ENCODE measurements at places on chromosomes 11 and 22. TPM values are rescaled to one million over a fixed set of nuclear protein-coding genes. Genes with fewer than 3 reads are reported as not detected.
A peak's percentile ranks its signal among the peaks of the same experiment; 100 is the strongest.

- H3K4me1 ChIP-seq = peaks cover 13% of the 10 kb centered on the region
- no peaks in the 10 kb centered on the region for H3K36me3 ChIP-seq
- no peak for DNase-seq
Measured at GRCh38 chr22:17159504-17159951, 451 bp upstream of the HDHD5 start.

- no peaks in the 10 kb centered on the region for H3K4me1 ChIP-seq
- no peak overlapping the region for H3K4me3 ChIP-seq
- H3K27me3 ChIP-seq = no peaks in the 10 kb centered on the region
- no peaks in the 10 kb centered on the region for H3K36me3 ChIP-seq
- H3K27ac ChIP-seq = no peak overlapping the region
Measured at GRCh38 chr11:8584082-8584481, 9.9 kb downstream of the STK33 start.

Gene INPP5J
- 4.0 TPM for total RNA-seq

Gene ARCN1
- total RNA-seq = 141 TPM

DNA sequence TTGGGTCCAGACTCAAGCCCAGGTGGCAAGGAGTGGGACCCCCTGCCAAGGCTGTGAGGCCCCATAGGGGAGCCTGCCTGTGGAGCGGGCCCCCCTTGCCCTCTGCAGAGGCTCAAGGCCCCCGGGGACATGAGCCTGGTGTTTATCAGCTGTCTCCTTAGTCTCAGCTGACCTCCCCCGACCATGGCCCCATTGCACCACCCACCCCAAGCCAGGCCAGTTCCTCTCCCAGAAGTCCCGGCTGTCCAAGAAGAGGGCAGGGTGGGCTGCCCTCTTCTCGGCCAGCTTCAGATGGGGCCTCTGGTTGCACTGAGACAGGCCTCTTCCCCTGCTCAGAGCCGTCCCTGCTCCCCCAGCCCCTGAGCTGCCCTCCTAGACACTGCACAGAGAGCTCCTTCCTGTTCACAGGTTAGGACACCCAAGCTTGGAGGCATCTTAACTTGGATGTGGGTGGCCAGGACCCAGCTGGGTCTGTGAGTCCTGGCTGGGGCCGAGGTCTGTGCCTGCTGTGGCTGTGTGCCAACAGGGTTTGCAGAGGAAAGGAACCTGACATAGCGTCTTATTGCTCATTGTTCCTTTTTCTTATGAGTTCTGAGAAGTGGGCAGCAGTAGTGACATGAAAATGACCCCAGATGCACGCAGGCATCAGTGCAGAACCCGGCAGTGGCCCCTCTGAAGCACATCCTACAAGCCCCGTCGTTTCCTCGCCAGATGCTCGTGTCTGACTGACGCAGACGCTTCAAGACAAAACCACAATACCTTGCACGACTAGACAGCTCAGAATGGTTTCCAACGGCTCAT is 5.4 kb downstream of the TRABD start:
- no peaks in the 10 kb centered on the region for H3K27me3 ChIP-seq
- DNase-seq = no peak
- H3K27ac ChIP-seq = peak overlapping the region; percentile 99
- peaks cover 33% of the 10 kb centered on the region for H3K36me3 ChIP-seq

- no peak overlapping the region for H3K4me3 ChIP-seq
- H3K4me1 ChIP-seq = peaks cover 27% of the 10 kb centered on the region
- H3K27ac ChIP-seq = no peak overlapping the region
- no peaks in the 10 kb centered on the region for H3K36me3 ChIP-seq
- H3K27me3 ChIP-seq = no peaks in the 10 kb centered on the region
Measured at GRCh38 chr11:32821517-32821916, 8.2 kb upstream of the PRRG4 start.

Gene RBMXL2
- not detected for total RNA-seq

DNA sequence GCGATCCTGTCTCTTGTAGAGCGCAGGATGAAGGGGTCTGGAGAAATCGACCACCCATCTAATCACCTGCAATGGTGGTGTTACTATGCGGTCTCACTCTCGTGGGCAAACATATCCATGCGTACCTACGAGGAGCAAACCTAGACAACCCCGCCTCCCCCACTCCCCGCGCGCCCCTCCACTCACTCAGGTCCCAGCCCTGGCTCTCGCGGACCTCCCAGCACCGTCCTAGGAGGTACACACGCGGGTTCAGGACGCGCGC is 887 bp downstream of the TRPC6 start:
- H3K4me3 ChIP-seq = peak overlapping the region; percentile 33
- DNase-seq = no peak

- no peak for DNase-seq
- no peaks in the 10 kb centered on the region for H3K36me3 ChIP-seq
- H3K4me3 ChIP-seq = no peak overlapping the region
- H3K4me1 ChIP-seq = peaks cover 43% of the 10 kb centered on the region
Measured at GRCh38 chr22:37681001-37681424, 5.1 kb upstream of the NOL12 start.

Gene TRPC6
- total RNA-seq = 11.2 TPM

Gene OR51B5
- total RNA-seq = 0.29 TPM

Gene XKR3
- 0.31 TPM for total RNA-seq

DNA sequence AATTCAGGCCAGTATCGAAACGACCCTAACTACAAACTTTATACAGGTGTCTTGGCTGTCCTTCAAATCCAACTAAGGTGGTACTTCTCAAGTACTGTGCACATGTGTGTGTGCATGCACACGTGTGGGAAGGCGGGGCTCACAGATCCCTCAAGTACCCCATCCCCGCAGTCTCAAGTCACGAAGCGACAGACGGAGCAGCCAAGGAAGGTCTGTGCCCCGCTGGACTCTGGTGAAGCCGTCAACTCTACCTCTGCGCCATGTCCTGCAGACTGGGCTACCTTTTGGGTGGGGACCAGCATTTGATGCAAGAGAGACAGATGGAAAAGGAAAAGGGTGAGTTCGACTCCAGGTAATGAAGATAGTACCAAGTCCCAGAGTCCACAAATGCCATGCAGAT is 169.0 kb downstream of the CRYBB2 start:
- peaks cover 51% of the 10 kb centered on the region for H3K4me1 ChIP-seq
- DNase-seq = no peak
- no peaks in the 10 kb centered on the region for H3K27me3 ChIP-seq
- H3K36me3 ChIP-seq = no peaks in the 10 kb centered on the region
- H3K27ac ChIP-seq = no peak overlapping the region

DNA sequence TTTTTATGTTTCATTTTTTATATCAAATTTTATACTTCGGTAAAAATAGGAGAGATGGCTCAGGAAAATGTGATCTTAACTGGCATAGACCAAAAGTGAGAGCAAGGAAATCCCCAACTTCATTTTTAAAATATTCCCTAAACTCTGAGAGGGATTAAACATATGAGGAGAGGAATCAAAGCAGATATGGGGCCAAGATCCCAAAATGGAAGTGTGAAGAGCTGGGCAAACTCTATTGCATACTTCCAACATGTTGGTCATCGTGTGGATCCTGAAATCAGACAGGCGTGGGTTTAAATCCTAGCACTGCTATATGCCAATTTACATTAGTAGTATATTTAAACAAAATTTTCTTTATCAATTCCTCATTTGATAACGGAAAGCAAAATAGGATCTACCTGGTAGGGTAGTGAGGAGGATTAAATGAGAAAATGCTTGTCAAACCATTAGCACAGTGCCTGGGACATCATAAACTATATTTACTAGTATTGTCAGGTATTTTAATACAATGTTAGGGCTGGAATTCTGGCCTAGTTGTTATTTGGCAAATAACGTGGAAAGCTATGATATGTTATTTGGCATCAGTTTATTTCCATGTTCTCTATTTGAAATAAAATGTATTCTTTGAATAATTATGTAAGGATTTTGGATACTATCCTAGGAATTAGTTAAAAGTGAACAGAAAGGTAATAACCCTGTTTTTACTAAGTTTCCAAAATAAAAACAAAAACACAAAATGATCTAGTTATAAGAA is 392.8 kb upstream of the CCDC90B start:
- H3K27ac ChIP-seq = no peak overlapping the region
- no peaks in the 10 kb centered on the region for H3K36me3 ChIP-seq
- no peaks in the 10 kb centered on the region for H3K4me1 ChIP-seq
- no peak for DNase-seq
- no peak overlapping the region for H3K4me3 ChIP-seq
- H3K27me3 ChIP-seq = no peaks in the 10 kb centered on the region

GRCh38 chr22:31635638-31636306 is 26.2 kb downstream of the PISD start:
- peak; percentile 73 for DNase-seq
- H3K36me3 ChIP-seq = no peaks in the 10 kb centered on the region
- H3K27ac ChIP-seq = peak overlapping the region; percentile 51
- no peaks in the 10 kb centered on the region for H3K27me3 ChIP-seq
- H3K4me3 ChIP-seq = no peak overlapping the region

Gene FOLR3
- total RNA-seq = 15.6 TPM

GRCh38 chr22:28207281-28208030 is 288.4 kb upstream of the PITPNB start:
- H3K4me1 ChIP-seq = no peaks in the 10 kb centered on the region
- DNase-seq = no peak
- no peak overlapping the region for H3K4me3 ChIP-seq
- no peaks in the 10 kb centered on the region for H3K36me3 ChIP-seq
- H3K27ac ChIP-seq = no peak overlapping the region

Gene APOA5
- total RNA-seq = not detected

- DNase-seq = no peak
- no peak overlapping the region for H3K4me3 ChIP-seq
- no peaks in the 10 kb centered on the region for H3K36me3 ChIP-seq
Measured at GRCh38 chr11:122177238-122177637, 61.2 kb upstream of the BLID start.

- no peak overlapping the region for H3K4me3 ChIP-seq
- H3K36me3 ChIP-seq = no peaks in the 10 kb centered on the region
- no peaks in the 10 kb centered on the region for H3K4me1 ChIP-seq
- no peak for DNase-seq
- H3K27me3 ChIP-seq = no peaks in the 10 kb centered on the region
Measured at GRCh38 chr11:56910785-56911184, 77.9 kb upstream of the OR5AK2 start.

- H3K4me3 ChIP-seq = no peak overlapping the region
- no peak overlapping the region for H3K27ac ChIP-seq
- H3K36me3 ChIP-seq = no peaks in the 10 kb centered on the region
Measured at GRCh38 chr11:56214537-56214936, 19.5 kb downstream of the OR5T2 start.

GRCh38 chr11:3223932-3224381 is 5.3 kb upstream of the MRGPRG start:
- peaks cover 80% of the 10 kb centered on the region for H3K27me3 ChIP-seq
- H3K4me1 ChIP-seq = peaks cover 5% of the 10 kb centered on the region
- DNase-seq = no peak
- no peak overlapping the region for H3K4me3 ChIP-seq

DNA sequence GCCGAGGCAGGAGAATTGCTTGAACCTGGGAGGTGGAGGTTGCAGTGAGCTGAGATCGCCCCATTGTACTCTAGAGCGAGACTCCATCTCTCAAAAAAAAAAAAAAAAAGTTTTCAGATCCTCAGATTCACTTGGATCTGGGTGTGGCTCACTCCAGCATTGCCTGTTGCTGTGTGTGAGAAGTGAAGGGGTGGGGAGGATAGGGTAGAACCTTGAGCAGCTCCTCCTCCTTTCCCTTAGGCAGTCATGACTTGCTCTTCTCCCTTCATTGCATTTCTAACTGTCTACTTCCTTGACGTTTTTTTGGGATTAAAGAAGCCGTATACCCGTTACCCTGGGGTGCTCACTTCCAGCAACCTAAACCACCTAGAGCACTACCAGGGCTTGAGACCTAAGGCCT is 63.1 kb upstream of the YWHAH start:
- no peaks in the 10 kb centered on the region for H3K27me3 ChIP-seq
- no peak overlapping the region for H3K27ac ChIP-seq
- H3K4me1 ChIP-seq = no peaks in the 10 kb centered on the region
- no peak for DNase-seq
- H3K36me3 ChIP-seq = no peaks in the 10 kb centered on the region

Measured in left lung (tissue), 14 donors.